Stimulated activated CD4-positive, alpha-beta T cell treated with anti-CD3 and anti-CD28 coated beads, Interleukin-4, amount 100 ng/mL, for 24 hours (primary cell): ENCODE measurements at places on chromosomes 11 and 22.

DNA sequence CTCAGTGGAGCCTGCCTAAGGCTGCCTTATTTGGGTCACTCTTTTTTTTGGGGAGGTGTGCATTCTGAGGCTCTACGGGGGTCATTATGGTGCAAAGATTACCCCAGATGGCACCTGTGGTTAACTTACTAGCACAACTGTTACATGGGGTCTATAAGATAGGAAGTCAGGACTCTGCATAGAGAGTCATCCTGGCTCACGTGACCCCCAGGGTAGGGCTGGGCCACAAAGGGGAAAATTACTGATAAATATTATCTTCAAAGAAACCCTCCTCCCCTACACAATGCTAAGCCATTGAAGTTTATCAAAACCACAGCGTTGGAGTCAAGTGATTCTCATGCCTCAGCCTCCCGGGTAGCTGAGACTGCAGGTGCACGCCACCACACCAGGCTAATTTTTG is 397.1 kb downstream of the MN1 start:
- DNase-seq, result no peak

DNA sequence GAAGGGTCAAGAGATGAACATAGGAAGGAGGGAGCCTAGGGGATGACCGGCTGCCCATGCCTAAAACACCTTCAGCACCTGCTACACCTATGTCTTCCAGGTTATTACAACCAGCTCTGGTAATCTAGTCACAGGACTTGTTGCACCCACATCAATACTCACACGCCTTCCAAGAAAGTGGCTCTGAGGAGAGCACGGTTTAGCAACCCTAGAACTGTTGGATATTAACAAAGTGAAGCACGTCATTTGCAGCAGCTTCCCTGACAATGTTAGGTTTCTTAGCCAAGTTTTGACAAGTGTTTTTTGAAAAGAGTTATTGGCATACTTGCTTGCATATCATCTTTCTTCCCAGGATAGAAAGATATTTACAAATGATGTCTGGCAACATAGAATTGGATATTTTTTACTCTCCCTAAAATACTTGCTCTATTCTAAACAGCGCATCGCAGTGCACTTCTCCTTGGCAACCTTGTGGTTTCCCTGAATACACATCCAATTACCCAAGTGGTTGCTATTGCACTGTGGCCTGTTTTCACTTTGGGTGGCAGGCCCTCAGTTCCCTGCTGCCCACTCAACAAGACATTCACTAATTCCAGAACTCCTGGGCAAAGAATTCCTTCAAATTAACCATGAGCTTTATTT is 94.3 kb upstream of the ARHGAP42 start:
- DNase-seq, result no peak

- DNase-seq, result peak; percentile 48
Observed at GRCh38 chr11:65492637-65493366, 6.0 kb upstream of the MALAT1 start.

- DNase-seq, result no peak
Observed at GRCh38 chr22:32693102-32693501, 108.4 kb upstream of the TIMP3 start.
